Endodermal cell (in vitro differentiated cells): ENCODE measurements at places on chromosomes 4 and X.

DNA sequence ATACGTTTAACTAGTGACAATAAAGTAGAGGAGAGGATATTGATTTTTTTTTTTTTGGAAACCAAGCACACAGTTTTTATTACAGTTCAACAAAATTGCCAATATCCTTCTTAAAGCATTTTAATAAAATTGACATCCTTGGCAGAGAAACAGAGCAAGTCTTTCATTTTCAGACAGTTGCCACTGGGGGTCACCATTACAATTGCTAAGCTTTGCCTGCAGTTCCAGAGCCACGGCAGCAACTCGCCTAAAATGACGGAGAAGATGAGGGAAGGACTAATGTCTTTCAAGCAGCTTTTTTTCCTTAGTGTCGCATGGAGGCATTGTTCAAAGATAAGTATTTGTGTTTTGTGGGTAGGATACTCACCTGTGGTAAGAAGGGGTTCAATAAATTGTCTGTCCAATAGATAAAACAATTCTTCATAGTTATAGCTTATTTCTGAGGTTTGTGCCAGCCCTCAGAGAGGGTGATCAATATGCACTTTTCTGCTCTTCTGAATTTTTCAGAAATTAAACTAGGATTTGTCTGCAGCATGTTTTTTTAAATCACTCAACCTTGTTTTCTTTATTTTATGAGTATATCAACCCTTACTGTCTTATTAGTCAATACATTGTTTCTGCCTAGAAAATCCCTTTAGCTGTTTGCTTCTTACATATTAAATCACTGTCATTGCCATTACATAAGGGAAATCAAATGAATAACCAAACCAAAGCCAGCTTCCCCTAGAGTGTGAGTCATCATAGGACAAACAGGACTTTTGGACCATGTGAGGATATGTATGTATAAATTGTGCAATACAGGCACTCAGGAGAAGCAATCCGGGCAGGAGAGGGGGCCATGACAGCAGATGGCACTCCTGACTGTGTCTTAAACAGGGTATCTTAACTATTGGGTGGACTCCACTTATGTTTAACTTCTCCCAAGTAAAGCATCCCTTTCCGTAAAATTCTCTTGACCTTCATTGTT is 508.1 kb upstream of the ARX start:
- DNase-seq = peak; percentile 74

GRCh38 chr4:40211224-40212185 is 14.7 kb downstream of the RHOH start:
- no peak for DNase-seq

DNA sequence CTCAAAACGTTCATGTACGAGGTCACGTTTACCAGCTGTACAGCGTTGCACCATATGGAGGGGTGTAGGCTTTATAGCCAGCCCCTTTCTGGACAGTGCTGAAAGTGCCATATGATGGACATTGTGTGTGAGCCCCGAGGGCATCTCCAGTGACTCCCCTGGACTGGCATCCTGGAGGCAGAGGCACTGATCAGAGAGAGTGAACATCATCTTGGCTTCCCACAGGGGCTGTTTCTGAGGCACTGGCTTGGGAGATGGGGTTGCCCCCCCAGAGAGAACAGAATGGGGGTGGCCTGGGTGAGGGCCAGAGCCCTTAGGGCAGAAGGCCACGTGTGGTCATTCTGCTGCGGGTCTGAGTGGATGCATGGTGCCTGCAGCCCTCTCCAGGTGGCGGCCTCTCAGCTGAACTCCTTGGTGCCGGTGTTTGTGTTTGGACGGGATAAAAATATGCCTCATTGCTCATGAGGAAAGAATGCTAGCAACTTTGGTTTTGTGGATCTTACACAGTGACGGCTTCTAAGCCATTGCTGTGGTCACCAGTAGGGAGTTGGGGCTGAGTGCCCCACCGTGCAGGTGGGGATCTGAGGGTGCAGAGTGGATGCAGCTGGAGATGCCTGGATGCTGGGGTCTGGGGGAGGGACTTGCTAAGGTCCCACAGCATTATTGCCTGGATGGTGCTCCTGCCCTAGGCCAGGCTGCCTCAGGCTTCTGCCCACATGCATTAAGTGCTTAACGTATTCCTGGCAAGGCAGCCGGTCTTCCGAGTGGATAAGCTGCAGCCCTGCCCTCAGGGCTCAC is 3.4 kb downstream of the WFS1 start:
- DNase-seq = no peak

DNA sequence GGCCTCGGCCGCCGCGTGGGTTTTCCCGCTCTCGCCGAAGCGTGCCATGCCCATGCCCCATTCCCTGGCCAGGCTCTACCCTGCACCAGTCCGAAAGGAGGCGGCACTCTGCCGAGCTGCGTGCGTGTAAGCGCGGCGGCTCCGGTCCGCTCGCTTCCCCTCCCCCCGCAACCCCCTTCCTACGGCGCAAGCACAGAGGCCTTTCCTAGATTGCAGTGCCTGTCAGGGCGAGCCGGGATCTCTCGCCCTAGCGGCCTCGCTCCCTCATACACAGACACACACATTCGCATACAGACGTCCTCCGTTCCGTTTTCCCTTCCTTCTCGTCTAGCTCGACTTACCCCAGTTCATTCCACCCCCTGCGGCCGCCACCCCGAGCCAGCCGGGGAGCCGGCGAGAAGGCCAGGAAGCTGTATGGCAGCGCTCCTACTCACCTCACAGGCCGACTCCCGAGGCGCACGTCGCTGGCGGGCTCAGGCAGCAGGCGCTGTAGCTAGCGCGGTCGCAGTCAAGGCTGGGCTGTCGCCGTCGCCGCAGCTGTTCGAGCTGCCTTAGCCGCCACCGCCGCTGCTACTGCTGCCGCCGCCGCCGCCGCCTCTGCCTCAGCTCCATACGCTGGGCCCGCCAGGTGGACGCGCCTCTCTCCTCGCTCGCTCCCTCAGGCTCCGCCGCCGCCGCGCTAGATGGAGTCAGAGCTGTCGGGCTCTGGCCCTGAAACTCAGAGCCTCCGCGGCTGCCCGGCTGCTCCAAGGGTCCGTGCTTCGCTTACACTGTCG is 615 bp downstream of the NEXMIF start:
- peak; percentile 81 for DNase-seq

DNA sequence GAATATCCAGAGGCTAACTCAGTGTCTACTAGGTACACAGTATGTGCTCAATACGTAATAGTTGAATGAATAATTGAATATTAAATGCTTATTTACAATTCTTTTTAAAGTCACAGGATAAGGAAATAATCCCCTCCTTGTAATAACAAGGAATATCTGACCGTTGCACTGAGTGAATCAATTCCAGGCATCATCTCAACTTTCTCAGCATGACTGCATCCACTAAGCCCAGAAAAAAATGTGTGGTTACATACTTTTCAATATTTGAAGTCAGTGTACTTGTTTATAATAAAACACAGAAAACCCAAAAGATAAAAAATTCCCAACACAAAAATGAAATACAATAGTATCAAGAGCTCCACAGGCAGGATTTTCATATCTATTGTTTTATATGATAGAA is 105.4 kb downstream of the TMEM144 start:
- no peak for DNase-seq

- DNase-seq = peak; percentile 80
Observed at GRCh38 chrX:112614640-112615039, 65.1 kb downstream of the LHFPL1 start.

DNA sequence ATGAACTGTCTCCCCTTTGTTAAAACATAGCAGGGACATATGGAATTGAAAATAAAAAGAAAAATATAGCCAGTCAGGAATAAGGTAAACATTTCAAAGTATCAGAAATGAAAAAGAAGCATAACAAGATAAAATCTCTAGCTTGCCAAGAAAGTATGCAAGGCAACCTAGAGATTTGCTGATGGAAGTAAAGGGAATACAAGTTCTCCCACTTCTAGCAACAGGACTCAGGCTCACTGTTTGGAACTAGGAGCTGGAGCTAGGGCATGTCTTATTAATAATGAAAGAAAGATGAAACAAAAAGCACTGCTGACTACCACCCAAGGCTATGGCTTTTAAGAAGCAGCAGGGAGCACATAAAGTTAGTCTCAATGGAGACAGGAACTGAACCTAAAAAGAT is 18.2 kb downstream of the ANKRD50 start:
- no peak for DNase-seq

GRCh38 chr4:28772066-28772465 is 1911.4 kb downstream of the STIM2 start:
- DNase-seq = no peak

- no peak for DNase-seq
Observed at GRCh38 chr4:47104986-47105385, 73.6 kb downstream of the GABRB1 start.

GRCh38 chr4:147928400-147928799 is 196.5 kb downstream of the ARHGAP10 start:
- no peak for DNase-seq

DNA sequence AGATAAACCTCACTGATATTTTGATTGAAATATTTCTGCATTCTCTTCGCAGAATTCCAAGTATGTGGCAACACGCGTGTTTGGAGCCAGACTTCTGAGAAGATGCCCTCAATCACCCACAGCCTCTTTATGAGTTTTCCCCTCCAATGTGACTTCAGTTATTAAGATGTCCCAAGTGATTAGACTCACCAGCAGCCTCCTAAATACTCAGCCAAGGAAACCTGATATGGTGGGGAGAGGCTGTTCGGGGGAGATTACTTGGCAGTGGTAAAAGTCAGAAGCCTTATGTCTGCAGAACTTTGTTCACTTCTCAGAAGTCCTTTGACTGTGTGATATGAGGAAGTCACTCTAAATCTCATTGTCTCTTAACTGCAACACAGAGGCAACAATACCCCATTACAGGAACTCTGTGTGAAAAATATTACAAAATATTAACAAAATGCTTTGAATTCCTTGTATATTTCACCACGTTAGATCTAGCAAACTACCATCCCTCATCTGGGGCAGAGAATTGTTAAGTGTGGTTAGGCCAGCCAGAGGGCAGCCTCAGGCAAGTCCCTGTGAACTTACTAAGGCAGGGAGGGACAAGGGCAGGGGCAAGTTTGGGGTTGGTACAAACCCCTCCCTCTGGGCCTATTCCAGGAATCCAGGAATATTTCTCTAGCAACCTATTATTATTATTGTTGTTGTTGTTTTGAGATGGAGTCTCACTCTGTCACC is 151.4 kb upstream of the USP9X start:
- no peak for DNase-seq

GRCh38 chr4:140233791-140234696 is 80.1 kb upstream of the MAML3 start:
- DNase-seq = peak; percentile 49

- DNase-seq = no peak
Observed at GRCh38 chrX:129549124-129549523, 9.1 kb downstream of the OCRL start.

DNA sequence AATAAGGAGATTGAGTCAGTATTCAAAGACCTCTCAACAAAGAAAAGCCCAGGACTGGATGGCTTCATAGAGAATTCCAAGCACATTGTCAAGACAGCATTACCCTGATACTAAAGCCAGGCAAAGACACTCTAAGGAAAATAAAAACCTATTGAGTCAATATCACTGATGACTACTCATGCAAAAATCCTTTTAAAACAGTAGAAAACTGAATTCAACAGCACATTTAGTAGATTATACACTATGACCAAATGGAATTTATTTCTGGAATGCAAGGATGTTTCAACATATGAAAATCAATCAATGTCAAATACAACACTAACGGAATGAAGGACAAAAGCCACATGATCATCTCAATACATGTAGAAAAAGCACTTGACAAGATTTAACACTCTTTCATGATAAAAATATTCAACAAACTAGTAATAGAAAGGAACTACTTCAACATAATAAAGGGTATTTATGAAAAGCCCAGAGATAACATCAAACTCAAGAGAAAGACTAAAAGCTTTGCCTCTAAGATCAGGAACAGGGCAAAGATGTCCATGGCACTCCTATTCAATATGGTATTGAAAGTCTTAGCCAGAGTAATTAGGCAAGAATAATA is 633.3 kb downstream of the ANKRD50 start:
- DNase-seq = no peak

DNA sequence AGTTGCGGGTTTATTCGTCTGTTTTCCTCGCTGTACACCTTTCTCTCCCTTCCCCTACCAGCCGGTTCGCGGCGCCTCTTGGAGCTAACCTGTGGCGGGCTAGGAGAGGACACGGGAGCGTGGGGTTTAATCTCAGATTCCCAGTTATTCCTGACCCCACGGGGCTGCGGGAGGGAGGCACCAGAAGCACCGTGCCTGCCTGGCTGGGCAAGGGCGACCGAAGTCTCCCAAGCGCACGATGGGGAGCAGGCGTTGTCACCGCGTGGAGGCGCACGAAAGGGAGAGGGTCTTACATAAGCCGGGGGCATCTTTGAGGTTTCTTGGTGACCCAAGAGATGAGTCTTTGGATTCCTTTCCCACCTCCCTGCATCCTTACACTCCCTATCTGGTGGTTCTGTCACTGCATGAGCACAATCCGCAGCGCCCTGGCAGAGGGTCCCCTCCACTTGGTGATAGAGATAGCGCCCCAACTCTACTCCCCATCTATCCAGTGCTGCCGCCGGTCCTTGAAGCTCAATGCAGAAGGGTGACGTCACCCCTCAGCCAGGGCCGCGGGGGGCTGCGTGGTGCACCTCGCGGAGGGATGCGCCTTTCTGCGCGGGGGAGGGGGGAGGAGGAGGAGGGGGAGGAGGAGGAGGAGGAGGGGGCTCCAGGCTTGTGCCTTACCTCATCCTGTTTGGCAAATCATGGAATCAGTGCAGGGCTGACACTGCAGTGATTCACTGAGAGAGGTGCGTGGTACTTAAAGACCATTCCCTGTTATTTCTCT is 793 bp downstream of the TSPAN7 start:
- DNase-seq = peak; percentile 71

- no peak for DNase-seq
Observed at GRCh38 chr4:6586715-6587325, 11.8 kb downstream of the MAN2B2 start.

DNA sequence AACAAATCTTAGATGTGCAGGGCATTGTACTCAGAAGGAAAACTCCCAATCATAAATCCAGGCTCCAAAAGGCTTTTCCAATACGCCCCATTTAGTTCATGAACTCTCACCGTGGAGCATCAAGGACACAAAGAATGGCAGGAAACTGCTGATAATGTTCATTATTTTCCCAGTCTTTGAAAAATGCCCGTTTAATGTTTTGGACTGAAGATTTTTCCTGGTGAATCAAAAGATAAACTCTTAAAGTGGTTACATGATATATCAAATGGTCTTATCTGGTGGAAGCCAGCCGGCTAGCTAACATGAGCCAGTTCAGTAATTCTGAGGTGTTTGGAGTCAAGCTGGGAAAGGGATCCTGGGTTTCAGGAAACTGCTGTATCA is 62.1 kb upstream of the AP1S2 start:
- DNase-seq = no peak
